ENCODE measurements at places on chromosomes 3 and 15.

DNA sequence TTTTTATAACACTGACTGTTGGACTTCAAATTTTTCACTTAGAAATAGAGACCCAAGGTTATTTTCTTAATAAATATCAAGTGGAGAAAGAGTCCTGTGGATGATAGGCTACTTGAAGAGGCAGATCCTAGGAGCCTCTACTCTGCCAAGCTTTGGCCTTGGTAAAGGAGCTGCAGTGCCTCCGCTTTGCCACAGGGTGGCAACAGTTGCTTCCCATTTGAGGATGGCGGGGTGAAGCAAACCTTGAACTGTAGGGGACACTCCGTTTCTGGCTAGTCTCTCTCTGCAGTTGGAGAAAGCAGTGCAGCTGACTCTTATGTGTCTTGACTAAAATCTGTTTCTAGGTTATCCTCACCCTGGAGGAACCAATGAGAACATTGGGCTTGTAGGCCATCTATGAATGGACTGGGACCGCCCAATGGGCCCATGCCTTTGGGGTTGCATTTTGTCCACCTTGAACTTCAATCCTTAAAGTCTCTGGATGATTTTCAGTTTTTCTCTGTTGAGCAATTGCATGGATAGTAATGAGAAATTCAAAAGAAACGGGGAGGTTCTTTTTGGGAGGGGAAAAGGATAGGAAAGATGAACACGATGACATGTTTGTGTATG lies 9.8 kb downstream of the SCG5 start:
- peak; percentile 85 for DNase-seq

GRCh38 chr3:14701676-14702075 lies 26.7 kb downstream of the C3orf20 start:
- DNase-seq = no peak

DNA sequence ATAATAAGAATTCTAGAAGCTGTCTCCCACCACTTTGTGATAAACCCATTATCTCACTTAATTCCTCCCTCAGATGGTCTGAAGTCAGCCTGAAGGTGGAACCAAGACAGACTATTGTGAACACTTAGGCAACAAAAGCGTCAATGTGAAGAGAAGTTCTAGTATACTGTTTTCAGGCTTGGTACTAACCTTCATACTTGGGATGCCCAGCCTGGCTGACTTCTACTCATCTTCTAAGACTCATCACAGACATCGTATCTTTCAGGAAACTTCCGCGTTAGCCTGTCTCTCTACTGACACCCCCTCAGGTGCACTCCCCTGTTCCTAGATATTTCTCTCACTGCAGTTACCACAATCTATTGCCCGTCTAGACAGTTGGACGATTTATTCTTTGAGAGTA lies 201.2 kb downstream of the SATB1 start:
- DNase-seq = no peak

DNA sequence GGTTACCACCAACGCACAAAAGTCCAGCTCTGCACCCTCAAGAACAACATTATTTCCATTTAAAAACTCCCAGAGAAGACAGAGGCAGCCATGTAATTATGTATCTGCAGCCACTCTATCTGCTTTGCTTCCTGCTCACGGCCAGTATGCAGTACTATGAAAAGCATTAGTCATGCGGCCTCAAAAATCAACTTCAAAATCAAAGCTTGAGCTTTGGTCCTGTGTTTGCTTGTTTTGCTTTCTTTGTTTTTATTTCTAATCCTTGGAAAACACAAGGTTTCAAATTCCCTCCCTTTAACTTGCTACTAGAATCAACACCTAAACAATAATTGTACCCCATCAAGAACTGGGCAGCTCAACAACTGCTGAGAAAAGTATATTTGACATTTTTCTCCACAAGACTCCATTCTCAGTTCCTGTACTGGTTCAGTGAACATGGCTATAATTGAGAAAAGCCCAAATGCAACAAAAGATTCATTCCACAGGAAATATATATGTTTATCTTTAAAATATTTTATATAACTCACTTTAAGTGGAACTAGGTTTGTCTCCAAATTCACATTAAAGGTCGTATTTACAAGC lies 37.6 kb downstream of the GBE1 start:
- DNase-seq = peak; percentile 60

DNA sequence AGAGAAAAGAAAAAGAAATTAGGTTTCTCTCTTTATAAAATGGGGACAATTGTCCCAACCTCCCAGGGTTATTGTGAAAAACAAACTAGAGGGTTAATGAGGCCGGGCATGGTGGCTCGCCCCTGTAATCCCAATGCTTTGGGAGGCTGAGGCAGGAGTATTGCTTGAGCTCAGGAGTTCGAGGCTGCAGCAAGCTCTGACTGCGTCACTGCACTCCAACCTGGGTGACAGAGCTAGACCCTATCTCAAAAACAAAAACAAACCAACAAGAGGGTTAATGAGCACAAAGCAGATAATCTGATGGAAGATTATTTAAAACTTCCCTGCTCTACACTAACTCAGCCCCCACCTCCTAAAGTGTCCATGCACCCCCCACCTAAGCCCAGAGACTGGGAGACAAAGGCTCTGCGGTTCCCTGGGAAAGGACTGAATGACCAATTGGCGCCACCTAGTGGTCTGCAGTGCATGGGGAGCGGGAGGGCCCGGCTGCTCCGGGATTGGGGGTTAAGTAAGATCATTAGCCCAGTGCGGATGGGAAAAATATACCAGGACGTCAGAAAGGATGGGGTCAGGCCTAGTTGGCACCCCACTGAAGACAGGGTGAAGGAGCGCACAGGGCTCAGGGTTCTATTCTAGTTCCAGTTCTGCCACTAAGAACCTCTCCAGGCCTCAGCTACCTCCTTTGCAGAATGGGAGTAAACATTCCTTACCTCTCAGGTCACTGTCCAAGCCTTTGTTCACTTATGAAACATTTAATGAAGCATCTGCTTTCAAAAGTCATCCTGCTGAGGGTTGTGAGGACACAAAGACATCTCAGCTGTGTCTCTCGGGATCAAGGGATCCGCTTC lies 15.6 kb downstream of the PIF1 start:
- DNase-seq = peak; percentile 74

GRCh38 chr3:69671082-69671952 lies 67.9 kb upstream of the MITF start:
- DNase-seq = peak; percentile 73

- DNase-seq = no peak
Measured at GRCh38 chr3:148958696-148959095, 32.6 kb upstream of the GYG1 start.

GRCh38 chr15:41001524-41002214 lies 48.4 kb downstream of the CHAC1 start:
- DNase-seq = no peak

DNA sequence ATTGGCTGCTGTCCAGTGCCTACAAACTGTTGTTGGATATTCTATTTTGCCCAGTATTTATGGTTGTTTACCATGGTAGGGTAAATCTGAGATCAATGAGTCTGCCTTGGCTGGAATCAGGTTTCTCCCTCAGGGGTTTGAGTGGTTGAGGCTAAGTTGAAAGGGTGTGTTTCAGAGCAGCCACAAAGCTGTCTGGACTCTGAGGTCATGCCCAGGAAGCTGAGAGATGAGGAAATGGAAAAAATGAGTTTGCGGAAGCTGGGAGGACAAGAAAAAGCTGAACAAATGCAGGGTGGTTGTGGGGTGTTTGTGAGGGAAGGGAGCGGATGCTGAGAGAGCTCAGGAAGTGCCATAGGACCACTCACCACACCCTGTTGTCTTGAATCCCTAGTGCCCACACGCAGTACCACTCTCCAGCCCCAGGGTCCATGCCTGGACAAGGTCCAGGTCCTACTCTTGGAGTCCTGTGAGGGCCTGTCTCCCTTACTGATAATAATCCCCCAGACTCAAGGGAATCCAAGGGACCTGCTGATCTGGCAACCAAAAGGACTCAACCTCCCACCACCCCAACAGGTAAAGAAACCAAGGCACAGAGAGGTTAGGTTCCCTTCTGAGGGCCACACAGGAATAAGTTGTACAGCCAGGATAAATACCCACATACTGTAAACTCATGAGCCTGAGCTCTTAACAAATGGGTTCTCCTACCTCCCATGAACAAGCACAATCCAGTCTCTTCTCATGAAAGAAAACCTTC lies 81.6 kb downstream of the PPCDC start:
- DNase-seq = peak; percentile 93

DNA sequence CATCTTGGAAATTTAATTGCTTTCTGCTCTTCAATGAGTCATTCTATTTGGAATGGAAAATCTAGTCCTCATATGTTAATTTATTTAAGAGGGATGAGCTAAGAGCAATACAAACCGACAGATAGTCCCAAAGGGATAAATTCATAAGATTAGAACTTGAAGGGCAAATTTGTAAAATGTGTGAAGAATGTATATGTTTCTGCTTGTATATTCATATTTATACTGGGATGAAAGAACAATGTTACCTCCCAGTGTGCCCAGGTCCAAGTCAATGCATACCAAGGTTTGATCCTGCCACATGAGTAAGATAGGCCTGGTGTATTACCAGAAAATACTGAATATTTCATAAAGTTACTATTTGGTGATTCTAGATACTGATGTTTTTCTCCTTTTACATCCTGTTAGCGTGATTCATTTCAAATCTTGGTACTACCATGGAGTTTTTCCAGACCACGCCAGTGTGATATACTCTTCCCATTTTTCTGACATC lies 255.6 kb upstream of the SEMA6D start:
- DNase-seq = peak; percentile 20

- DNase-seq = no peak
Measured at GRCh38 chr3:46869440-46869839, 6.2 kb upstream of the MYL3 start.

DNA sequence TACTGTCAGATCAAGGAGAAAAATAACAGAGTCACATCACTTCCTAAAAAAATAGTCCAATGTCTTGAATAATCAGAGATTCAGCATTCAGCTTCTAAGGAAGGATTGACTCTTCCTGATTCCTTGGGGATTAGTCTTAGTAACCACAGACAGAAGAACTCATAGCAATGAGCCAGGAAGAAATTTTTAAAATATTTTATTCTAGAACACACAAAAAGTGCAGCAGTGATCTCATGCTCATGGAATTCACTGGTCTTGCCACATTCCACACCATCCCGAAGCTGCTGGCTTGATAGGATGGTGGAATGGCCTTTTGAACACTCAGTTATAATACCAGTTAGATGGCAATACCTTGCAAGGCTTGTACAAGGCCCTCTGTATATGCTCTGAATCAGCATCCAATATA lies 43.0 kb upstream of the ABI3BP start:
- DNase-seq = peak; percentile 98

DNA sequence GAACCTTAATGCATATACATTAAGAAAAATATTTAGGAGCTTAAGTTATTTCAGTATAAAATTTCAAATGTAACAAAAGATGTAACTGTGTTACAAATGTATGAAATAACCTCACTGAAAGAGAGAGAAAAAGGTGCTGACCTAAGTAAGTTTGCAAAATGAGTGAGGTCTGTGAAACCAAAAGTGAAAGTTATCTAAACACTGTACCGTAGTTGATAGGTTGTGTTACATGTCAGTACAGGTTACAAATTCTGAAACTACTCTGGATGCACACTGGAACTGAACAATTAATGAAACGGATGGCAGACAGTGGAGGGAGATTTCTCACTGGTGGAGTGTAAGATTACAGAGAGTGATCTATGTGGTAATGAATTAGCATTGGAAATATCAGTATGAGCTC lies 420.7 kb downstream of the ZNF385D start:
- DNase-seq = peak; percentile 31

GRCh38 chr3:151869181-151869580 lies 4.3 kb upstream of the SUCNR1 start:
- DNase-seq = no peak

DNA sequence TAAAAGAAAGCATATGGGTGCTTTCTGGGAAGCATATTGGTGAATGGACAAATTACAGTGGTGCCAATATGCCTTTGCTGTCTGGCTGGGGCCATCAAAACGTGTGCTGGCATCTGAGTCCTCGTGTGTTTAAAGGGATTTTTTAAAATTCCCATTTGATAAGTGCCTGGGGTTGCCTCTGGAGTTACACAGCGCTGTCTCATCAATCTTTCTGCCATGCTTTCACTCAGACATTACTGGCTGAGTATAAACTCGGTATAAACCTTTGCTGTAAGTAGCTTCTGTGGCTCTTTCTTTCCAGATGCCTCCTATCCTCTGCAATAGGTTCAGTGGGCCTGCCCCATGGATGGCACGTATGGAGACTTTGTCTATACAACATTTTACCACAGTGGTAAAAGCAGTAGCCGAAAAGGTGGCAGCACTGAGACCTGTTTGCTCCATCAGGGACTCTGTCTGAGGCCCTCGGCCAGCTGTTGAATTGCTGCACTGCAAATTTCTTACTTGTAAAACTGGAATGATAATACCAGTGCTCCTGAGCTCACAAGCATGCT lies 195.5 kb downstream of the LPP start:
- peak; percentile 71 for DNase-seq

- DNase-seq = peak; percentile 96
Measured at GRCh38 chr15:69557020-69557706, 104.5 kb downstream of the RPLP1 start.

DNA sequence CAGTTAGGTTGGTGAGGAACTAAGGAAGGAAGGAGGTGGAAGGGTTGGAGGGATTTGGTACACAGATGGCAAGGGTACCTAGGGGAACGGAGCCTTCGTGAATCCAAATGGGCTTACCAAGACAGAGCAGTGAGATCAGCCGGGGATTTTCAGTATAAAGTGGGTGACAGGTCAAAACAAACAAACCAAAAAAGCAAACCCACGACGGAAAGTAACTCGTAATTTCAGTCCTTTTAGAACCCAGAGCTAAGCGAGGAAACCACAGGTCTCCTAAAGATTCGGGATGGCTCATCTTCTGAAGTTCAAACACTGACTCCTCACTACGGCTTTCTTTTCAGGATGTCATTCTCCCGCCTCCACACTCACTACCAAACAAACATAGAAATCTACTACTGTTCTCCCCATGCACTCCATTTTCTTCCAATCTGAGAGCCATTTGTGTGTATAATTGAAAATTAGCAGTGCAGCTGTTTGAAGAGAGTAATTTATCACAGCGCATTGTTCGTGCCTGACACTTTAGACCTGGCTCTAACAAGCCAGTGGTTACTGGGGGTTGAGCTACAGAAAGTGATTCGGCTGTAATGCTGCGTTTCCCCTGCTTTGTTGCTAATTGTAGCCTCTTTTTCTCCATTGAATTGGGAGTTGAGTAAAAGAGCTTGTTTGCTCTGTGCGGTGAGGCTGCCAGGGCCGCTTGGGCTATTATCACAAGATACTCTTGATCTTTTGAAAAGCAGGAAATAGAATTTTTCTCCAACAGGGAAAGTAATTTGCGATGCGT lies 64.7 kb upstream of the CCDC39 start:
- DNase-seq = no peak

DNA sequence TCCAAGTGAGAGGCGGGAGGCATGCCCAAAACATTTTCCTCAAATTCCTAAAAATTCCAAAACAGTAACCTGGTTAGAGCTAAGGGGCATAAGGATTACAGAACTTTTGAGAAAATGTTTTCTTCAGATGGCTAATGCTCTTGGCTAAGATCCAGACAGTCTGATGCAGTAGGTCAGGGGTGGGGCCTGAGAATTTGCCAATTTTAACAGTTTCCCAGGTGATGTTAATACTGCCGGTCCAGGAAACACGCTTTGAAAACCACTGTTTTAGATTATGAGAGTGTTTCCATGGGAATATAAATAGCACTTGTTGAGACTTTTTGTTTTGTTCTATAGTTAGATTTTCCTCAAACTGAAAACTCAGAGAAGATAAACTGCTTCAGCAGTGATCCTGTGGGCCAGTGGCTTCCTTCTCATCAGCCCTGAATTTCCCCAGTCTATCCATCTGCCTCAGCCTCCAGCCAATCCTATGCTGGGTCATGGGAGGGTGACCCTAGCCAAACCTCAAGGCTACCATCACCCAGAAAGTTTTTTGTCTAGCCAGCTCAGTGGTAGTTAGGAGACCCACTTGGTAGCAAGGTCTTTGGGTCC lies 71.6 kb upstream of the ACP3 start:
- peak; percentile 38 for DNase-seq
